Activated naive CD8-positive, alpha-beta T cell treated with anti-CD3 and anti-CD28 coated beads, Interleukin-2, amount 10 ng/mL, durations not matched to agents 7 days and 5 days (primary cell): ENCODE measurements at places on chromosomes 3 and 15.

- H3K4me3 ChIP-seq, result no peak overlapping the region
- no peak for DNase-seq
Measured at GRCh38 chr3:27939521-27939920, 217.4 kb upstream of the EOMES start.

DNA sequence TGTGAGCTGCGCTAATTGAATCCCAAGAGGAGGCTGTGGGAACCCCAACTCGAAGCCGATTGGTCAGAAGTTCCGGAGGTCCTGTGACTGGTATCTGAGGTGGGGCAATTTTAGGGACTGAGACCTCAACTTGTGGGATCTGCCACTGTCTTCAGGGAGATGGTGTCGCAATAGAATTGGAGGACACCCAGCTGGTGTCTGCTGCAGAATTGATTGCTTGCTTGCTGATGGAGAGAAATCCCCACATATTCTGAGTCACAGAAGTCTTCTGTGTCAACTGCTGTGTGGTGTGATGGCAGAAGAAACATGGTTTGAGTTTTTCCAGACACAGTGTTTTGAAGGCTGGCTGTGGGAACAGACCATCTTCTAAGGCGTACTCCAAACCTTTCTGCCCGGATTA is 99.7 kb upstream of the PLXNA1 start:
- H3K36me3 ChIP-seq, result no peaks in the 10 kb centered on the region
- no peak overlapping the region for H3K27ac ChIP-seq
- no peak for DNase-seq
- no peaks in the 10 kb centered on the region for H3K27me3 ChIP-seq
- no peak overlapping the region for H3K4me3 ChIP-seq
- H3K4me1 ChIP-seq, result peaks cover under 1% of the 10 kb centered on the region

GRCh38 chr3:119293871-119294695 is at the start of gene ARHGAP31:
Gene ARHGAP31 (plus strand): TSS chr3:119294383. CDS start chr3:119294905, 522 bp downstream.
- H3K4me3 ChIP-seq, result peak within 1 kb of the TSS; percentile 76
- DNase-seq, result peak; percentile 84
- peaks cover 3% of the 10 kb centered on the region for H3K27me3 ChIP-seq
- peak within 1 kb of the TSS; percentile 70 for H3K27ac ChIP-seq
- no peaks in the 10 kb centered on the region for H3K36me3 ChIP-seq
- peaks cover 37% of the 10 kb centered on the region for H3K4me1 ChIP-seq

DNA sequence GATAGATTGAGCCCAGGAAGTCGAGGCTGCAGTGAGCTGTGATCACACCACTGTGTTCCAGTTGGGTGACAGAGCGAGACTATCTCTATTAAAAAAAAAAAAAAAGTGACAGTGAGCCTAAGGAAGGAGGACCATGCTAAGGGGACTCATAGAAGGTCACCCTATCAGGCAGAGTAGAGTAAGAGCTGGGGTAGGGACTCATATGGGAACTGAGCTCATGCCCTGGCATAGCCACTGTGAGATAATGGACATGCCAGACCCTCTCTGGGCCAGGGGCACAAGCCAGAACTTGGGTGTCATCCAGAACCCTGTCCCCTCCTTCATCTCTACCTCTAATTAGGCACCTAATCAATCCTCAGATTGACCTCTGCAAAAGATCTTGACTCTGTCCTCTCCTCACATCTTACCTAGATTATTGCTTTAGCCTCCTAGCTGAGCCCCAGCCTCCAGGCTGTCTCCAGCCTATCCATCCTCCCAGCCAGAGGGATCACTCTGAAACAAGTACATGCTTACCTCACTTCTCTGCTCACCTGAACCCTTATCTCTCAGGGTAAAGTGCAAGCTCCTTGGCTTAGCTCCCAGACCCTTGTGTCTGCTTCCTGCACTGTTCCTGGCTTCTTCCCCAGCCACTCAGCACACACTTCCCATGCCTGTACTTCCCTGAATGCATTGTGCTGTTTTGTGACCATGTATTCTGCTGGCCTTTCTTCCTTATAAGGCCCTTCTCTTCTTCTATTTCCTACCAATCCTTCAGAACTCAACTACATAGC is 76.4 kb downstream of the DAPK2 start:
- H3K36me3 ChIP-seq, result peaks cover 13% of the 10 kb centered on the region
- peak overlapping the region; percentile 94 for H3K27ac ChIP-seq
- H3K27me3 ChIP-seq, result no peaks in the 10 kb centered on the region
- DNase-seq, result no peak
